ENCODE measurements at places on chromosomes 13 and 19.

DNA sequence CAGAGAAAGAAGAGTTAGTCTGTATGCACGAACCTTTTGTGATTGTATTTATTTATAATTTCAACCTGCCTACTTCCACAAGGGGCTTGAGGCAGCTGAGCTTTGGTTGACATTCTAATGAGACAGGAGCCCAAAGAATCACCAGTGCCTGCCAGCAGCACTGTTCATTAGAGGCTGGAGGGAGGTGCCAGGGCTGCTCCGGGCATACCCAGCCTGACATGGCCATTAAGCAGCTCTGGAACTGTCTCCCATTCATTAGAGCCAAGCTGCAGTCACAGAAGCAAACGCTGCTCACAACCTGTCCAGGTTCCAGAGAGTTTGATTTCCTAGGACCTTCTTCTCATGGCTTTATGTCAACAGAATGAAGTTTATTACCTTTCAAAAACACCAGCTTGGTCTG lies 425.5 kb downstream of the RFC3 start:
- ATAC-seq = no peak

DNA sequence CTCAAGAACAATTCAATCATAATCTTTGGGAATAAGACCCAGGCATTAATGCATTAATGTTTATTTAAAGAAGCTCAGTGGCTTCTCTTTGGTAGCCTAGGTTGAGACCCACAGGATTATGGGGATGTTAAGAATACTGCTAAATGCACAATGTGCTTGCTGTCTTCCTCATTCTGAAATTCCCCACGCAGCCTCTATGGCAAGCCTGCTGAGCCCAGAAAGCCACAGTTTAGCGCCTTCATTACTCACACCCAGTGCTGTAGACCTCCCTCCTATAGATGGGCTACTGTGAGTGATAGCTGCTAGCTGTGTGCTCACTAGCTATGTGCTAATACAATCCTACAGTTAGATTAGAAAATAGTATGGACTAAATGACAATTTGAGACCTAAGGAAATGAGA lies 90.6 kb downstream of the TNFSF13B start:
- ATAC-seq = no peak

GRCh38 chr19:42057846-42058245 lies 12.2 kb downstream of the GRIK5 start:
- no peak for ATAC-seq

DNA sequence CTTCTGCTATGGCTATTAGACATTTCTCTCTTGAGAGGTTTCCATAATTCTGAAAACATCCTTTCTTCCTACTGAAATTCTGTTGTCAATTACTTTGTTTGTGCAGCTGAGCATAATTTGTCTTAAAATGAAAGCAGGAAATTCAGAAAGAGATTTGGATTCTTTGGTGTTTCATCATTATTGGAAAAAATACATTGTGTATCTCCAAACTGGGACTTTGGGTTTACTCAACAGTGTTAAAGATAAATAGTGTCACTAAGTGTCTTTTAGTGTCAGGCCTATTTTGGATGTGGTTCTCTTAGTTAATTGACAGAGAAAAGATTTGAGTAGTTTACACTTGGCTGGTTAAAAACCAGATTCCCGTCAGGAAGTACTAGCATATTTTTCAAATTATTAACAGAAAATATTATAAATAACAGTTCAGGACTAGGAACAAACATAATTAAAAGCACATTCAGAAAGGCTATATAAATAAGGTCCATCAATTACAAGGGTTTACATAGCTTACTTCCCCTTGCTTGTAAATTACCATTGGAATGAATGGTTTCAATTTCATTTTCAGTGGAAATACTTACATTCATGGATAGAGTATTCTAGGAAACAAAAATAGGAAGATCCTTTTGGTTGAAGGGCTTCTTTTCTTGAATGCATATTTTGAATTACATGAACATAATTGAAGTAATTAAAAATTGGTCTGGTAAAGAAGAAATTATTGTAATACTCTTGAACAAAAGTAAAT lies 483.1 kb downstream of the GPC6 start:
- ATAC-seq = no peak

- peak; percentile 64 for ATAC-seq
Observed at GRCh38 chr19:18419195-18419698, at the start of gene SSBP4. Gene SSBP4, plus strand, starts transcription at chr19:18419398. Its CDS starts 251 bp downstream, at chr19:18419649.

GRCh38 chr13:97539651-97540610 lies 106.0 kb downstream of the RAP2A start:
- peak; percentile 55 for ATAC-seq

GRCh38 chr13:79936368-79937136 lies 404.4 kb downstream of the SPRY2 start:
- no peak for ATAC-seq

- no peak for ATAC-seq
Observed at GRCh38 chr13:22925881-22926747, 254.7 kb upstream of the SGCG start.

DNA sequence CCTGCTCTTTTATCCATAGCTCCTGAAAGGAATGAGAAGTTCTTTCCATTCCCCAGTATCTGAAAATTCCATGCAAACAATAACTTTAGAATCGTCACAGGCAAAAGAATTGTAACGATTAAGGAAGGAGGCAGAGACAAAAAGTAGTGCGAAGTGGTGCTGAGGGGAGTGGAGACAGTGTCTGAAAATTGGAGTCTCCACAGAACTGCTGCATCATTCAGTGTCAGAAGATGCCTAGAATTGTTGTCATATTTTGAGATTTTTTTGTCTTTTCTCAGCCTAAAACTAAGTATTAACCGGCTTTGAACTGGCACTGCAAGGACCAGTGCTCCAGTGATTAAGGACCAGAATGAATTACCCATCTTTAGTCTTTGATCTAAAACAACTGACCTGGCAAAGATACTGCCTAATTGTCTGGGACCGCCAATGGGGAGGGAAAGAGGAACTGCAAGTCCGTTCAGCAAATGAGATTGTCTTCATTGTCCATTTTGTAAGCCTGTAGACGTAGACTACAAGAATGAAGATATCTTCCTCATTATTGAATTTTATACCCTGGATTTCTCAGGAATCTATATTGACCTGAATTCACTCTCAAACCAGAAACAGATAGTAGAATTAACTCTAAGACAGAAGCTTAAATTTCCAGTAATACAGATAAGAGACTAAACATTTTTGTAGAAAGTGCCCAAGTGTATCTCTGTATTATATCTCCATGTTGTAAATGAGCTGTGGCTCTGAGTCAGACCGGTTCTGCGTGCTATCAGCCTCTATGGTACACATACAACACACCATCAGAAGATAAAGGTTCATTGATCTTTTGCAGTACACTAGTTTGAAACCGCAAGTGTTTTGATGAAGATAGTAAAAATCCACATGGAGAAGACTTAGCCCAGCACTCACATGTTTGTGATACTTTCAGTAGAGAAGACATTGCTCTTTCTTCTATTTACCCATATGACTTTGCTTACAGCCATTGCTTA lies 293.2 kb downstream of the EFNB2 start:
- no peak for ATAC-seq

- no peak for ATAC-seq
Observed at GRCh38 chr13:92994056-92994455, 232.6 kb upstream of the GPC6 start.

GRCh38 chr19:17739121-17739875 lies 12.0 kb upstream of the FCHO1 start:
- no peak for ATAC-seq

GRCh38 chr13:42492372-42492920 lies 81.5 kb upstream of the TNFSF11 start:
- no peak for ATAC-seq
